ENCODE measurements at places on chromosomes 16 and 17.

DNA sequence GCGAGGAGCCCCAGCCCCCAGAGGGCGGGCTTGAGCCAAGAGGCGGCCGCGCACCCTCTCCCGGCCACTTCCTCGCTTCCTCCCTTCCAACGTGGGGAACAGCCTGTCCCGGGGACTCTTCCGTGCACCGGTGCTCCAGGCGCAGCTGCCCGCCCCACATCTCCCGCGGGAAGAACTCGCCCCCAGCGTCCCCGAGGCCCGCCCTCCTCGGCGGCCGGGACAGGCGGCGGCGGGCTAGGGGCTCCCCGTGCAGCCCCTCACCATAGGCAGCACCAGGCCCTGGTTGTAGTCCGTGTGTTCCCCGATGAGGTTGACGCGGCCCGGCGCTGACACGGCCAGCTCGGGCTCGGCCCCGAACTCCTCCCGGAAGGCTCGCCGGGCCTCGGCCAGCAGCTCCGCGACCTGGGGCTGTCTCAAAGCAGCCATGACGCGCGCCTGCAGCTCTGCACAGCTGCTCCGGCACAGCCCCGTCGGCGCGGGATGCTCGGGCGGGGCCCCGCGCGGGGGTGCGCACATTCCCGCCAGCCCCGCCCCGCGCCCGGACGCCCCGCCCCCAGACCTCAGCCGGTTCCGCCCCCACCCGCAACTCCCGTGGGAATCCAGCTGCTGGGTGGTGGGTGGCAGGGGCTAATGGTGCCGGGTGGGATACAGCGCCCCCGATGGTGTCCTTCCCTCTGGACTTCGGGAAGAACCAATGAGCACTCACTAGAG, at the start of gene GALK1:
TSS of gene GALK1 (minus strand) at position 482 of the 711 bp plus-strand sequence. CDS start at position 426, 56 bp downstream.
- DNase-seq = peak; percentile 87

DNA sequence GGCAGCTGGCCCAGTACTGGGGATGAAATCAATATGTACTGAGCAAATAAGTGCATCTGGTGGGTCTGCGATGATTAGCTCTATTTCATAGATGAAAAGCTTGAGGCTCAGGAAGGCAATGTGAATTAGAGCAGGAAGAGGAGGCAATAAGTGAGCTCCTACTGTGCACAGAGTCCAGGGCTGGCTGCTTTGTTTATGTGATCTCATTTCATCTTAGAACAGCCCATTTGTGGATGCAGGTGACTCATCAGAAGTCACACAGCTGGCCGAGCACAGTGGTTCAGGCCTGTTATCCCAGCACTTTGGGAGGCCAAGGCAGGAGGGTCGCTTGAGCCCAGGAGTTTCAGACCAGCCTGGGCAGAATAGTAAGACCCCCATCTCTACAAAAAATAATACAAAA, 7.1 kb downstream of the TMEM114 start:
- no peak for DNase-seq

DNA sequence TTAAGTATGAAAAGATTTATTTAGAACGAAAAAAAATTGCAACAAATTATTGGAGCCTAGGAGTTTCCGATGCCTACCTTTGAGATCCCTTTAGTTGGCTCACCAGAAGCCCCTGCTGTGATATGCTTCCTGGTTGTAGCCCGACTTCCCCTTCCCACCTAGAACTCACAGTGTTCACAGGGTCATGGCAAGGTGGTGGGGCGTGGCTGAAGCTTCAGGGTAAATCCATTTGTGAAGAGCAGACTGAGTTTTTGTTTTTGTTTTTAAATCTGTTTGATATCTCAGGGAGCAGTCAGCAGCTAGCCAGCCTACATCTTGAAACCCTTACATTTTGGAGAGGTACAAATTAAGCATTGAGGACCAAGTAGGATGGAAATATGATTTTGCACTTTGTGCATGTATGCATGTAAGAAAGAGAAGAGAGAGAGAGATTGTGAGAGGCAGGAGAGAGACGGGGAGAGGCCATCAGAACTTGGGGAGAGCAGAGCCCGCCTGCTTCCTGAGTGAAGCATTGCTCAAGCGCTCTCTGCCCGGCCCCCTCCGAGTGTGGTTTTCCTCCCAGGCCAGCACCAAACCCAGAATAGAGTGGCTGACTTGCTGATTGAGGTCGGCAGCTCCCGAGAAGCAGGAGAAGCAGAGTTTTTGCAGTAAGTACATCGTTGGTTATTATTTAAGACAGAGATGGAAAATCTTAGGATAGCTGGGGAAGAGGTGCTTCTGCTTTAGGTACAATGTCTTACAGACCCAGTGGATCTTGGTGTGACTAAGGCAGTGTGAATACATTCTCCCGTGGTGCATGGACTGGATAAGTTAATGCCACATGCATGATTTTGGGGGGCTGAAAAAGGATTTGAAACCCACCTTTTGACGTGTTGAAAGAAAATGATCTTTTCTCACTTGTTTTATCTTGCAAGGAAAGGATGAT, 64.2 kb downstream of the SPECC1 start:
- DNase-seq = no peak

DNA sequence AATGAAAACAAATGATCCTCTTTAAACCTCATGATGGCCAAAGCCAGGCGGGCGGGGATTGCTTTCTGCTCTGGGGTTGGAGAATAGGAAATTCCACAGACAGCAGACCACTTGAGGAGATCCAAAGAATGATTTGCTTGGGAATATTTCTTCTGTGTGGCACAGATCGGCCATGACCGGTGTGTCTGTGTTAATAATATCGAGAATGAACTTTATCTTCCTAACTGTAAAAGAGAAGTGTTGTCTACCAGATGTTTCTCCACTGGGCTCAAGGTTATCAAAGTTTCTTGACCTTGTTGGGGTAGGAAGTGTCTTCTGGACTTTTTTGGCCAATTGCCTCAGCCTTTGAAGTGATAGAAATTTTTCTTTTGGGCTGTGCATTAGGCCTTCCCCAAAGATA, 186.6 kb upstream of the ZFHX3 start:
- no peak for DNase-seq

DNA sequence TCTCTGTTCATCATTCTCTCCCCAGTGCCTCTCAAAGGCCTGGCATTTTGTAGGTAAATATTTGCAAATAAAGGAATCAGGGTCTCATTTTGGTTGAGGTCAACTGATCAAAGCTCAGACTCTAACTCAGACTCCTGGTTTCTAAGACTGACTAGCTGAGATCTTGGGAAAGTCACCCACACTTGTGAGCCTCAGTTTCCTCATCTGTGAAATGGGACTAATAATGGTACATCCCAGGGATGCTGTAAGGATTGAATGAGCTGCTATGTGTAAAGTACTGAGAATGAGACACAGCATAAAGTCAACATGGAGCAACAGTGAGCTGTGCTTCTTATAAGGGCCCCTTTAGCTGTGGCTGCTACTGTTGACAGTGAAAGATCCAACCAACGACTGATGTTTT, 70.6 kb upstream of the XYLT1 start:
- DNase-seq = no peak

GRCh38 chr16:14354561-14355351, 275.3 kb downstream of the PARN start:
- DNase-seq = no peak

DNA sequence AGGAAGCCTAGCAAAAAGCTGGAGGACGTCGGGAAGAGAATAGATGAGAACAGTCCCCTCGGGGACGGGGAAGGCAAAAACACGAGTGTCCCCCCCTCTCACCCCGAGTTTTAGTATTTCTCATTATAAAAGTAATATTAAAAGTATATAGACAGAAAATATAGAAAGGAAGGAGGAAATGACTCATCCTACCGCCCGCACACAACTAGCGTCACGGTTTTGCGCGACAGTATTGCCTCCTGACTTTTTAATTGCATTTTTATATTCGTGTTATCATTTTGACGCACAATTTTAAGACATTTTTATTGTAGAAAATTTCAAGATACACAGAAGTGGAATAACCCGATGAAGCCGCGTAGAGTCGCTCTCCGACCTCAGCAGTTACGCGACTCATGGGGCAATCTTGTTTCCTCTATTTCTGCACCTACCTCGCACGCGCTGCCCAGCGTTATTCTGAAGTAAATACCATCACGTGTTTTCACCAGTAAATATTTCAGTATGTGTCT, 652 bp upstream of the SLC25A19 start:
- DNase-seq = no peak

DNA sequence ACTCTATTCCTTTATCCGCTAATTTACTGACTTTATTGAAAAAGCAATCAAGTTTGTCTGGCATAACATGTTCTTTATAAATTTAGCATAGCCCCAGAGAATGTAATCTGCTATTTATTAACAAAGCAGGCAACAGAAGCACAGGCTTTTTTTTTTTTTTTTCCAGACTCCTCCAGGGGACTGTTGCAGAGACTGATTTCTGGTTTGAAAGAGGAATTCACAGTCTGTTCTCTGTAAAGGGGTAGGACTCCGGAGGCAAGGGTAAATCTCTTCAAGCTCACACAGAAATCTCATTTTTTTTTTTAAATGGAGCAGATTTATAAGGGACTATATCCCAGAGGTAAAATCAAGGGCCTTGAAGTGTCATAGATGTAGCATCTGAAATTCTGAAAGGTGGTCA, 1386.5 kb upstream of the CDH8 start:
- DNase-seq = no peak

DNA sequence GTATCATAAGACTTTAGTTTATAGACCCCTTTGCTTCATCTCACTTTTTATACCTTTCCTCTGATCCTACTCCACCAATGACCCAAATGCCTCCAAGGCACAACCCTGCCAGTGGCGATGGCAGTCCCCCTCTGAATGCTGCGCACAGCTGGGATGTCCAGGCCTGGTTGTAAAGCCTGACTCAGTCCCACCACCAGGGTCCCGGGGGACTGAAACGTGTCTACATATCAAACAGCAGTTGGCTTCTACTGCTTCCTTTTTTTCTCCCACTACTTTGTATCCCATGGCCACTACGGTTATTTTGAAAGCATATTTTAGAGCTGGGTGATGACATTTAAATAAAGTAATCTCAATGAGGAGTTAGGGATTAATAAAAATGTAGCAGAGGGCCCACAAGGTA, 329.8 kb upstream of the PSMD7 start:
- no peak for DNase-seq

- DNase-seq = no peak
Measured at GRCh38 chr17:43092901-43093300, 32.3 kb downstream of the BRCA1 start.

GRCh38 chr17:63842173-63842539, 329 bp downstream of the SMARCD2 start:
- DNase-seq = peak; percentile 43

DNA sequence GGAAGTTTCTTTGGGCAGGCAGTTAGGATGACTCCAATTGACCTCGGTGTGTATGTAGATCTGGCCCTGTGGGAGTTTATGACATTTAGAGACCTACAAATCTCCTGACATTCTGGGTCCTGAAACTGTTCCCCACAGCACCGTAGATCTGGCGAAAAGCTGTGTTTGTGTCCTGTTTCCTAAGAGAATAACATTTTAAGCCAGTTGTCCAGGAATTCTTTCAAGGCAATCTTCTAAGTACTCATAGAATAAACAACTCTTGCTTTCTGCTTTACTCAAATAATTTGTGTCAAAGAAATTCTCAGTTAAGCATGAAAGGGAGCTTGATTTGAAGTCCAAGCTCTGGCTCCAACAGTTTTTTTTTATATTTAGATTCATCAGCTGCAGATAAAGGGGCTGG, 78.5 kb upstream of the ELAC2 start:
- no peak for DNase-seq

DNA sequence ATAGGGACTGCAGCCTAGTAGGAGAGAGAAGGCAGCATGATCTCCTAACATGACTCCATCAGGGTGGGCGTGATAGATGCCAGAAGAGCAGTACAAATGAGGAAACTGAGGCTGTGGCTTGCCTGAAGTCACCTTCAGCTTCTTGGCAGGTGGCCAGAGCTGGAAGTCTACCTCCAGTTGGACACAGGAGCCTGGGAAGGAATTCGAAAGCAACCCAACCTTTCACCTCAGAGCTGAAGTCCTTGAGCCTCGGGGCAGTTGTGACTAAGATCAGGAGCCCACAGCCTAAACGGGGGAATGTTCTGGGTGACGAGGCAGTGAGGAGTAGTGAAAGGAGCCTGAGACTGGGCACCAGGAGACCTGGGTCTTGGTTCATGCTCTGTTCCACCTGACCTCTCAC, 9.4 kb upstream of the SLC52A1 start:
- DNase-seq = no peak

GRCh38 chr17:71427801-71428200, 693.0 kb upstream of the SOX9 start:
- DNase-seq = no peak

DNA sequence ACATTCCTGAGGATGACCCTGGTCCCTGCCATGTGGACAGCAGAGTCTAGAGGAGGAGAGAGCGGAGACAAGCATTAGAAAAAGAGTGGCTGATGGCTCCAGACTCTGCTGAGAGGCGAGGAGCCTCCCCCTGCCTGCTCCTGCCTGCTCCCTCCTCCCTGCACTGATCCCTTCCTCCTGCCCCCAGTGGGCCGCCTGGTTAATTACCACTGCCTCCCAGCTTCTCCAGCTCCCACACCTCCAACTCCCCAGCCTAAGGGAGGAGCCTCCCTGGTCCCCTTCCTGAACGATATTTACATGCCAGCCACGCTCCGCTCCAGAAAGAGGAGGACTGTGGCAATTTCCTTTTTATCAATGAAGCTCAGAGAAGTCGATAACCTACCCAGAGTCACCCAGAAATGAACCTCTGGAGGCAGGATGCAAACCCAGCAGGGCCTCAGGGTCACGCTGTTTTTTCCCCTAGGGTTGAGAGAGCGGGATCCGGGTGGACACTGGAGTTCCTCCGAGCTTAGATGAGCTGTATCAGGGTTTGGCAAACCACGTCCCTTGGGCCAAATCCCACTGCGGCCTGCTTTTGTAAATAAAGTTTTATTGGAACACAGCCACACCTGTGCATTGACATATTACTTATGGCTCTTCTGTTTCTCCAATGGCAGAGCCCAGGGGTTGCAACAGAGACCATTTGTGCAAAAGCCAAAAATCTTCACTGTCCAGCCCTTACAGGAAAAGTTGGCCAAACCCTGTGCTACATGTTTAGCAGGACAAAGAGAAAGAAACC, 27.1 kb upstream of the JPH3 start:
- DNase-seq = no peak
